Testis (tissue), 5 donors: ENCODE measurements at places on chromosomes 11 and 22. TPM values are rescaled to one million over a fixed set of nuclear protein-coding genes. Genes with fewer than 3 reads are reported as not detected.

Gene PRODH
- 3.2 TPM for polyA plus RNA-seq

Gene VSIG10L2
- not detected for polyA plus RNA-seq

Gene PDE3B
- 22.3 TPM for polyA plus RNA-seq

Gene TENM4
- 10.6 TPM for polyA plus RNA-seq

Gene CDON
- polyA plus RNA-seq, result 20.6 TPM

Gene PHETA2
- 5.5 TPM for polyA plus RNA-seq

Gene GGT1
- polyA plus RNA-seq, result 23.1 TPM

Gene SCGB1D2
- polyA plus RNA-seq, result 2.8 TPM

Gene SGSM1
- 5.1 TPM for polyA plus RNA-seq
